ENCODE measurements at places on chromosomes 3 and 15.

- no peak for DNase-seq
These were observed 194.9 kb upstream of the KBTBD8 start for GRCh38 chr3:66803206-66803605.

DNA sequence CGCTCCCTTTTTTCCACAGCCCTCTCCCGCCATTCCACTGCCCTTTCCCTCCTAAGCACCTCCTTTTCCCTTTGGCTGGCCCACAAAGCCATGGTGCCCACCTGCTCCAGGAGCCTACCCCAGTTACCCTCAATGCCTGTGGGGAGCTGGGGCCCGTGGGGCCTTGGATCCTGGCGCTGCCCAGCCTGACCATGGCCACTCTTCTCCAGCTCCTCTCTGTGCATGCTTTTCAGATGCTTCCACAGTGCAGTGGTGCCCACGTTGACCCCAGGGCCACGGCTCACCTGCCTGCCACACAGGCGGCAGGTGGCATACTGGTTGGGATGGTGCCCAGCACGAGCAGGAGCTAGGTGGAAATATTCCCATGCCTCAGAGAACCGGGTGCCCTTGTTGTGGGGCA is 1.5 kb downstream of the ZBED2 start:
- DNase-seq, result no peak

- DNase-seq, result peak; percentile 86
These were observed 212.4 kb downstream of the OPA1 start for GRCh38 chr3:193805448-193805847.

DNA sequence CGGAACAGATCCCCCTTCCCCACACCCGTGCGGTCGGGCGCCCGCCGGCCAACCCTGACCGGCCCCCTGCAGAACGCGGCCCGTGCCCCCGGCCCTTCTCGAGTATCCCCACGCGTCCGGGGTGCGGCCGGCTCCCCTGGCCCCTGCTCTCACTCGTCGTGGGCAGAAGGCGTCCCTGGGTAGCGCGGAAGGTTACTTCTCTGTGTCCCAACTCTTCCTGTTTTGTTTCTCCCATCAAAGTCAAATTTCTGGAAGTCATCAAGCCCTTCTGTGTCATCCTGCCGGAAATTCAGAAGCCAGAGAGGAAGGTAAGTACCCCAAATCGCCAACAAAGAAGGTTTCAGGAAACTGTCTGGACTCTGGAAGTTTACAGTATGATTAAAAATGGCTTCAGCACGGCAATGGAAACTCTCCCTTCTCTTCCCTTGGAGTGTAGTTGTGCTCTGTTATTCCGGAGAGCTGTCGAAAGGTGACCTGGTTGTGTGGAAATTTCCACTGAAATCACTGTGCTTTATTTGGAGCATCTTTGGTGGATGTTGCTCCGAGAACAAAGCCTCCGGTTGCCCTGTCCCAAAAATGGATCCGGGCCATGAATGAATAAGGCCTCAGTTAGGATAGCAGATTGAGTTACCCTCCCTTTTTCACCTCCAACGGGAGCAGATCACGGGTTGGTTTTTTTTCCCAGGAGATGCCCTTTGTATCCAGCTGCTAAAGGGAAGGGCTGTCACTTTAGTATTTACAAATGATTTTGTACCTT is 536 bp downstream of the SEC61A1 start:
- no peak for DNase-seq

DNA sequence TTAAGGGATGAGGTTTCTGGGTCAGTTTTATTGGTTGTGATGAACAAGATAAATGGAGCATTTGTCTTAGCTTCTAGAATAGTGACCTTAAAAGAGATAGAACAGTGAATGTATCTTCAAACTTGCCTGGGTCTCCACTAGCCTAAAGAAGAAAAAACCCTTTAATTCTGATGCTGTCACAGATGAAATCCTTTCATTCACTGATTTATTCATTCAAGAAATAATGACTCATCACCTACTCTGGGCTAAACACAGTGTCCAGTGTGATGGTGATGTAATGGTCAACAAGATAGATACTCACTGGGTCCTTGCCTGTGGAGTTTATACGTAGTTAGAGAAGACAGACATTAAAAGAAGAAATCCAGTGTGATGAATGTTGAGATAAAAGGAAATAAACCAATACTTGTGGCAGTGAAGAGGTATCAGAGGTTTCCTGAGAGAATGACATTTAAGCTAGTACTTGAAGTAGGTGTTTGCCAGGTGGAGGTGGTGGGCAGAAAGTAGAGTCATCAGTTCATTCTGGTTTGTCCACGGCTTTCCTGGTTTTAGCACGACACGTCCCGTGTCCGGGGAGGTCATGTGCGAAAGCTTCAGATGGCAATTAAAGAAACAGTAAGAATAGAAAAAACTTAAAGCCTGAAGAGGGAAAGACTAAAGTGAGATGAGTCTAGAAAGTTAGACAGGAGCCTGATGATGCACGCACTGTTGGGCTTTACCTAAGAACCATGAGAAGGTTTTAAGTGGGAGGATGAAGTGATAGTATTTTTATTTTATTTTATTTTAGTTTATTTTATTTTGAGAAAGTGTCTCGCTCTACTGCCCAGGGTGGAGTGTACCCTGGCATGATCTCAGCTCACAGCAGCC is 18.5 kb downstream of the PAK2 start:
- DNase-seq, result peak; percentile 78

DNA sequence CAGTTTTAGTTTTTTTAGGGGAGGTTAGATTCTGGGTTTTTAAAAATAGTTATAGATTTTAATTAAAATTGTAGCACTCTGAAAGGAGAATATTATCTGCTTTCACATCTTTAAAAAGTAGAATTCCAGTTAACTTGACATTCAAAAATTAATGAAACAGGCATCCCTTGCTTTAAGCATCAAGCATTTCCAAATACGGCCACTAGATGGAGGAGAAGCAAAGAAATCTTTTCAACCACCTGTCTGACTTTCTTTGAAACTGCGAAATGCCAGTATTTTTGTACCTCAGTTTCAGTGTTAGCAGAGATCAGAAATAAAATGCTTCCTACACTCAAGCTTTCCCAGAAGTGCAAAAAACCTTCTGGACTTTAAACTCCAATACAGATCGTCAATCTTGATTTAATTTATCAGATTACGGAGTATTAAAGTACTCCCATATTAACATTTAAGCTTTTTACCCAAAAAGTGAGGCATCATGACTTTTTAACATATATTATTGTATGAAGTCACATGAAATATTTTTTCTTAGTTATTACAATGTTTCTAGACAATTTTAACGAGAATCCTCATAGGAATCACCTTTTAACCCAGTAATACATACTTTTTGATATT is 153.3 kb downstream of the P3H2 start:
- peak; percentile 37 for DNase-seq

DNA sequence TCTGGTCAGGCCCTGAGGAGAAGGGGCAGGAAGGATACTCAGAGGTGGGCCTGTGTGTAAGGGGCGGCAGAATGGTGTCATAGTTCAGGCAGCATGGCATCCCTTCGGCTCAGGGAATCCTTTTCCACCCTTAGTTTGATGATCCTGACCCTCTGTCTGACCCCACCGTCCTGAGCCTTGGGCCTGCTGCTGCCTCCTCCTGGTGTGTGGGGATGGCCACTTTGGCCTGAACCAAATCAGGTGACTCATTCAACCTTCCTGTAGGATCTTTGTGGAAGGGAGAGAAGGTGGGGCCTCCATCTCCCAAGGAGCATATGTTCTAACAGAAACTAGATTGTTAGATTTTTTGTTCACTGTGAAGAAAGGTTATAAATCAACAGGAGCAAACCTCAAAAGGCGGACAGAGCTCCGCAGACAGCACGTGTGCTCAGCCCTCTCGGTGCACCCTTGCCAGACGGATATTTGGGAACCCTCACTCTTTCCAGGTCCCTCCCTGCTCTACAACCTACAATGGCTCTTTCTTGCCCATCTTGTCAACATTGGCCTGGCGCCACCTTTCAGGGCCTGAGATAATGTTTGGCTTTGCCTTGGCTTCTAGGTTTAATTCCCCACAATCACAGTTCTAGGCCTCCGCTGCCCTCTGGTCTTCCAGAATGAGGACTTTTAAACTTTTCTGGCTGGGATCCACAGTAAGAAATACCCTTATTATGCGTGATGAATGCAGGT is 21.7 kb downstream of the THSD4 start:
- DNase-seq, result no peak

DNA sequence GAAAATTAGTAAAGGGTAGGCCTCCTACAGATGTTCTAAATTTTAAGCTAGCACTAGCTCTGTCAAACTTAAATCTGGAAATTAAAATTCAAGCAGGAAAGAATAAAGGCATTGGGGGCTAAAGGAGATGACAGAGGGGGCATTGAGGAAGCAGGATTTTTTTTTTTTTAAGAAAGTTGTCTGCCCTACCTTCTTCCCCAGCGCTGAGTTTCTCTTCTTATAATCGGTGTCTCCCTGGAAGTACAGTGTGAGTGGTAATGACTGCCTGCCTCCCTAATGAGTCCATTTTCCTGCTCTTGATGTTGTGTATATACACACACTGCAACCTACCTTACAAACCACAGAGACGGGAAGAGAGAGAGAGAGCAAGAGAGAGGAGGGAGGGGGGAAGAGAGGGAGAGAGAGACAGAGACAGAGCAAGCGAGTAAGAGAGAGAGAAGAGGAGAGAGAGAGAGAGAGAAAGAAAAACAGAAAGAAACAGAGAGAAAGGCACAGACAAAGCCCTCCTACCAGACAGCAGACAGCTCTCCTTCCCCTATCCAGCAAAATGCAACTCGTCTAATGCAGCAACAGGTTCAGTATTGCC is 47.0 kb downstream of the ZBTB20 start:
- peak; percentile 71 for DNase-seq

DNA sequence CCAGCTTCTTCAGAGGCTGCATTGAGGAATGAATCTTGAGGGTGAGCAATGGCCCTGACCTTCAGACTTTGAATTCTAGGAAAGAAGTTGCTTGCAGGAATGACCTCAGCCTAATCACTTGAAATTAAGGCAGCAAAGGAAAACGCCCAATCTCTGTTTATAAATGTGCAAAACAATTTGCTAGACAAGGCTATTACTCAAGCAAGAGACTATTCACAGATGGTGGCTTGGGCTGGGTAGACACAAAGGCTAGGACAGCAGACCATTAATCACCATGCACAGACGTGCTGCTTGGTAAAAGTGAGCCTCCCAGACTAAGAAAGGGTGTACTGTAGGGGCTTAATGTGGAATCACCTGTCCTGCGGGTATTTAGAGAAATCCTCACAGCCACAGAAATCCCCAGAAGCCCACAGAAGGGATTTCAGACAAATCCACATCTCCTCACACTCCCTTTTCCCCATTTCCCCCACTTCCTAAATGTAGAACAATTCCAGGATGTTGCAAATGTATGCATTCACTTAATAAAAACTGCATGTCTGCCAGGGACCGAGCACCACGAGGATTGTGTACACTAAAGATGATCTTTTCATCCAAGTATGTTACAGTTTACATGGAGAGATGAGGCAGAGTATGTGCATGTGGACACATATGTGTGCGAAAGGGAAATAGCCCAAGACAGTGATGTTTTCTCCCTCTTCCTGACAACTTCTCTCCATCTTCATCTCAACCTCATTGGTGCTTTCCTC is 259.5 kb downstream of the THSD4 start:
- no peak for DNase-seq

DNA sequence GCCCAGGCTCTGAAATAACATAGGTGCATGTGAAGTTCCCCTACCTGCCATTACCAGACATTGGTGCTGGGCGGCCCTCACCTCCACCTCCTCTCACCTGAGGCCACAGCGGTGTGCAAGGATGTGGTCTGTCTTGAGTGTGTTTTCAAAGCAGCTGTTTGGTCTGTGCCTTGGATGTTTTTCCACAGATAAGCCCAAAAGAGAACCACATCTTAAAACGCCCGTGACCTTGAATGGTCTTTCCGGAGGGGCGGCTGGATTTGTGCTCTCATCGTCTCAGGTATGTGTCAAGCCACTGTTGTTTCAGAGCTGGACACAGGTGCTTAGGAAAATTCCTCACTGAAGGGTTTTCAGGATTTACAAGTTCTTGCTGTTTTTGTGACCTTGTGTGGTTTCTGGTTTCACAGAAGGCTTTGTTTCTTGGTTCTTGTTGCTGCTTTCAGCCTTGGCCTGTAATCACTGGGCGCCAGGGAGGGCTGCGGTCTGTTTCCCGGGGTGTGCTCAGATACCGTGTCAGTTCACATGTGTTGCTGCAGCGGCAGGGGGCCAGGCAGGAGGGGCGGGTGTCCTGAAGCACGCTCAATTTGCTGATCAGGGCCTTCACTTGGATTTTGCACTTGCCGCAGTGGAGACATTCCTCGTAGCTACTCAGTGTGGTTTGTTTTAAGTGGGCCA is 128.4 kb downstream of the IGF1R start:
- peak; percentile 99 for DNase-seq

DNA sequence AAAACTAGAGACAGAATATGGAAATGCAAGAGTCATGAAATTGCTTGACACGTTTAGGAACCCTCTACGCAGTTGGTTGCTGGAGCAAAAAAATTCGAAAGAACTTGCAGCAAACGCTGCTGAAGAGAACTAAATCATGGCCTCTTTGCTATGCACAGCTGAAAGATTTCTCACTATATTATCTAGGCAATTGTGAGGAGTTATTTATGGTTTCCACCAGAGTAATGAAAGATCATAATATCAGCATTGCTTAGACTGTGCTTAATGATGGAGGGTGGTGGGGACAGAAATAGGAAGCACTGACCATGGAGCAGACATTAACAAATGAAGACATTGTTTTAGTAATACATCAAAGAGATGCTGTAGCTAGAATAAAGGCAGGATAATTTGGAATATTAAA is 593.4 kb upstream of the ZNF717 start:
- DNase-seq, result no peak

- DNase-seq, result peak; percentile 94
These were observed 39.2 kb downstream of the MBNL1 start for GRCh38 chr3:152307829-152308474.

DNA sequence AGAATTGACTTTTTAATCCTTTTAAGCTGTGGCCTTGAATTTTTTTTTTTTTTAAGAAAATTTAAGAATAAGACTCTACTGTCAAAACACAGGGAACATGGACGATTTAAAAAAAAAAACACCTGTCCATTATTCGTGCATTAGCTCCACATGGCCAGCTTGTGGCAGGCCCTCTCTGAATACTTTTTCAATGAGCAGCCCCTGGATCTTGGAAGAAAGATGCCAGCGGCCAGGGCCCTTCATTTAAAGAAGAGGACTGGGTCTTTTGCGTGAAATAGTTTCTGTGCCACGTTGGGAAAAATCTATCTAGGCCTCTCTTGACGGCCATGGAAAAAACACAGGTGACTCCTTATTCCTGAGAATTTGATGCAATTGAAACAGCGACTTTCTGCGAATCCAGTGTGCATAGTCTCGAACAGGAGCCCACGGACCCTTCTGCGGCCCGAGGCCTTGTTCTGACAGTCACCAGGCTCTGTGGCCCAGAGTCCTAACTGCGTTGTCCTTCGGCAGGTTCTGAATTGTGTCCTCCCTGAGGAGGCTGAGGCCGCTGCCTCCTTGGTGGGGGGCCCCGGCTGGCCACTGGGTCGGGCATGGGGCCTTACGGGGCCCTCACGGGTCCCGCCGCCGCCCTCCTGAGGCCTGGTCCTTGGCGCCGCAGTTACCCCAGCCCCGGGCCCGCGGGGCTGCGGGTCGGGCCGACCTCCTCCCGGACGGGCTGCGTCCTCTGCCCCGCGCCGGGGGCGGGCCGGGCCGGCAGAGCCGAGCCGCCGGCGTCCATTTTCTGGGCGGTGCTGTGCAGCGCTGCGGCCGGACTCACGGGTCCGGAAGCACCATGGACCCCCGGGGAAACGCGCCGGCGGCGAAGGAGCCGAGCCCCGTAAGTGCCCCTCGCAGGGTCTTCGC is 33.5 kb downstream of the ZBTB38 start:
- DNase-seq, result peak; percentile 66
